ENCODE measurements at places on chromosomes 5 and 9.

DNA sequence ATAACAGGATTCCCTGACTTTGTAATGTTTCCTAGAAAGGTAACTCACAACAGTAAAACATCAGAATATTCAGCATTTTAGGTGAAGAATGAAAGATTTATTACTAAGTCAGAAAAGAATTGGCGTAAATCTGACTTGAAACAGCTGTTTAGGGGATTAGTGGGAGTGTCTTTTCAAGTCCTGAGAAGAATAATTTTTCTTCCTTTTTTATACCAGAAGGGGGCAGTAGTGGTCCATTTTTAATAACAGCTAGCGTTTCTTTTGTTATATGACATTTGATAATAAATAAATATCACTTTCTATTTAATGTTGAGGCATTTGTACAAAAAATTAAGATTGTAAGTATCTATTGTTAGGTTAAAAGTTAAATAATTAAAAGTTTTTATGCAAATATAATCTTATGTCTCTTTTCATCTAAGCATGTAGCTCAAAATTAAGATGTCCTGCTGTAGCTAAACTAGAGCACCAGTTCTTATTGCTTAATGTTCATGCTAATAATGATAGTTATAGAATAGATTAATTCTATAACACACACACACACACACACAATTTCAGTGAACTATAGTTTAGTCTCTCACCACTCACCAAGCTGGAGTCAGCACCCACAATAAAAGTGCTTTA is 258.7 kb upstream of the ARRDC3 start:
- peak; percentile 57 for DNase-seq

GRCh38 chr9:114285166-114285867 is 37.6 kb upstream of the ORM1 start:
- no peak for DNase-seq

DNA sequence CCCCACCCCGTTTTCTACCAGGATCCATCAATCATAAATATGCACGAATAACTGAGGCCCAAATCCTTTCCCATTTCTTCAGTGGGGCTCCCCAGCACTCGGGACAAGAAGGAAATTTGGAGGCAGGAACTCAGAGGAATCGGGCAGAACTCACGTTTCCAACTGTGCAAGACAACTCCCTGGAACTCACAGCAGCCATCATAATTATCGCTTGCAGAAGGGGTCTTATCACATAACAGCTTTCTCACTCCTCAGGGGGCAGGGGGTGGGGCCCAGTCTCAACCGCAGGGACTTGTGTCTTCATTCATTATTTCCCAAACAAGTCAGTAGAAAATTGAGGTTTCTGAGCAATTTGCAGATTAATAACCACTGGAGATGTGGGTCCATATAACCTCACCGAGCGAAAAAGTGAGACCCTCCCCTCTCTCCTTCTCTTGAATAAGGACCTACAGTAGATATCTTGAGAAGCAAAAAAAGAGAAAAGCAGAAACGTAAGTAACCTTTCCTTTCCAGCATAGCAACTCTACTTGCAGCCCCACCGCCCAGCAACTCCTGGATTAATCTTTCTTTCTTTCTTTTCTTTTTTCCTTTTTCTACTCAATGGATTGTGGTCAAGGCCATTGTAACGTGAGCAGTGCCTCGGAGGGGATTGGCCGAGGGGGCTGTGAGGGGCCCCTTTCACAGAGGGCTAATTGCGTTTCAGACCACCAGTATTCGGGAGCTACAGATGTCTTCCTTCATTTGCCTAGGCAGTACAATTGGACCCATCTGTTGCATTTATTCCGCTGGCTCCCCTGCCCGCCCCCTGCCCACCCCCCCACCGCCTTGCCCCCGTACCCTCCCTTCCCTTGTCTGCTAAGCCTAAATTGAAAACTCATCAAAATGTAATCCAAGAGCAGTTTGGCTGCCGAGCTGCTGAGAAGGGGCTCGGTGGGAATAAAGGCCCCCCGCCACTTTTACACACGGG is 24.7 kb upstream of the TIFAB start:
- peak; percentile 92 for DNase-seq

GRCh38 chr5:132261881-132262845 is 4.7 kb downstream of the PDLIM4 start:
- no peak for DNase-seq

GRCh38 chr5:121899346-121899745 is 47.7 kb downstream of the FTMT start:
- DNase-seq: no peak

DNA sequence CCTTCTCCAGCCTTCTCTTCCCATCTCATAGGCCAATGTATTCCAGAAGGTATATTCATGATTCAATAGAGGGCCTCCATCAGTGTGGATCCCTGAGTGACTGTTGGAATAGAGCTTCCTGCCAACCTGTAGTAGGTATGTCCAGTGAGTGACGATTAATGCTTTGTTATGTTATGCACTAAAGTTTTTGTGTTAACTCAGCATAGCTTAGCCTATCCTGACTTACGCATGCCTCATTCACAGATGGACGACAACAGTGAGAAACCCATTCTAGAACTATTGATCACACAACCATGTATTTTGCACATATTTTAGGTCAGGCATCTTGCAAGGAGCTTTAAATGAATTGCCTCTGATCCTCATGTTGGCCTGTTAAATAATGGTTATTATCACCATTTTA is 225.5 kb upstream of the TRIM32 start:
- no peak for DNase-seq

GRCh38 chr5:58491216-58491892 is at the start of gene GAPT:
Gene GAPT (plus strand): TSS chr5:58491435. CDS start chr5:58494537, 3,102 bp downstream.
- DNase-seq: peak; percentile 46

DNA sequence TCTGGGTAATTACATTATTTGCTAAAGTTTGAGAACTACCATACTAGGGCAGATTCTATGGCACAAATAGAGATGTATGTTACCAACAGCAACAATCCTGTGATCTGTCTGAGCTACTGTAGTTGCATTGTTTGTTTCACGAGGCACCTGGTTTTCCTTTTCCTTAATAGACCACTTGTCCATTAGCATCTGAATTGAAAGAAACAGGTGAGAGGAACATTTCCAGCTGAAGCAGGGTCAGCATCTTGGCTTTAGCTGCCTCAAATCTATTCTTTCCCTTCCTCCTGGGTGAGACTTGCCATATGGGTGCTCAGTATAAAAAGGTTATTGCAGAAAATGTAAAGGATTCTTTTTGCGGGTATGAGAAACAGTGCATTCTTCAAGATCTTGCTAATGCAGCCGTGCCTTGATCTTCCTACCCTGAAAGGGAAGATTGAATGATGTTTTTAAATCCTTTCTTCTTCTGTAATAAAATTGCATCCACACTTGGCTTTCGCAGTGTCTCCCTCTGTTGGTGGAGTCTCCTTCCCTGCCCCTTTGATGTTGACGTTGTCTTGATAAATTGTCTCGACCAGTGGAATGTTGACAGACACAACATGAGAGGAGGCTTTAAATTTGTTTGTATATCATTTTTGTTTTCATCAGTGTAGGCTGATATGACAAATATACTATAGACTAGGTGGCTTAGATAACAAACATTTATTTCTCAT is 118.0 kb upstream of the BRINP1 start:
- no peak for DNase-seq

- DNase-seq: no peak
Observed at GRCh38 chr5:66843065-66843464, 246.9 kb downstream of the MAST4 start.

GRCh38 chr9:92033991-92034390 is 81.2 kb downstream of the SPTLC1 start:
- DNase-seq: no peak

DNA sequence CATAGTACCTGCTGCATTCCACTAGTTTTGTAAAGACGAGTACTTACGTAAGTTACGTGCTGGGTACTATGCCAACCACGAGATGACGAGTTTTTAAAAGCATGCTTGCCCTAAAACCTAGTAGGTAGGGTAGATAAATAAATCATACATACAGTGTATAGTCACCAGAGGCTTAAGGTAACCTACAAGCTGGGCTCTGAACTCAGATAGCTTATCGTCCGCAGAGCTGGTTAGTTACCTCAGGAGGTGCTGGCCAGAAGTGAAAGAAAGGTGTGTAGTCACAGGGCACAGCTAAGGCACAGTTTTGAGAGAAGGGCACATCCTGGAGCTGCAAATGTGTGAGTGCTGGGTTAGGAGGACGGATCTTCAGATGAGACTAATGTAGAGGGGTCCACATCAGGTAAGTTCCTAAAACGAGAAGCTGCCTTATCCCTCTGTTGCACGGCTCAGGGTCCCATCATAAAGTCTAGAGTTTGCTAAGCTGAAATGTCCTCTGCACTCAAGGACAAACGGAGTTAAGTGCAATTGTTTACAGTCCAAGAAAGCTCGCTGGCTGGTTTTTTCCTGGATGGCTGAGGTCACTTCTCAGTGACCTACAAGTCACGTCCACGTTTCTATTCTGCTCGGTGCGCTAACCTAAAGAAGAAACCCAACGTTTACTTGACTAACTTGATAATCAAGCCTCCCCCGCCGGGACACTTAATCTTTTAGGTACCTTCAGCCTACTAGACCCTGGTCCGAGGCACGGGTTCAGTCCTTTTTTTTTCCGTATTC is 1.1 kb upstream of the SNX24 start:
- peak; percentile 32 for DNase-seq

DNA sequence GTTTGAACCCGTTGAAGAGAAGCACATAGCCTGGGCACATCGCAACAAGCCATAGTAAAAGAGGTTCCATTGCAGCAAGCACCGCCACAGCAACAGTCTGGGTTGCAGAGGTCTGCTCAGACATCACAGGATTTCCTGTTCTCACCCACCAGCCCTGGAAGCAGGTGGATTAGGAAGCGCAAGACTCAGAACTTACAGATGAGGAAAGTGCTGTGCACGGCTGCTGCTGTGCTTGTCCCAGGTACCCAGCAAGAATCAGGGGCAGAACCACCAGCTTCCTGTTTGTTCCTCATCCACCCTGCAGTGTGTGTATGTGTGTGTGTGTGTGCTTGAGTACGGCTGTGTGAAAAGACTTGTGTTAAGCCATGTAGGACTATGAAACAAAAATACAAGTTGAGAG is 124.7 kb upstream of the IRX2 start:
- no peak for DNase-seq

GRCh38 chr5:14399054-14399692 is 182.4 kb upstream of the OTULINL start:
- peak; percentile 79 for DNase-seq

DNA sequence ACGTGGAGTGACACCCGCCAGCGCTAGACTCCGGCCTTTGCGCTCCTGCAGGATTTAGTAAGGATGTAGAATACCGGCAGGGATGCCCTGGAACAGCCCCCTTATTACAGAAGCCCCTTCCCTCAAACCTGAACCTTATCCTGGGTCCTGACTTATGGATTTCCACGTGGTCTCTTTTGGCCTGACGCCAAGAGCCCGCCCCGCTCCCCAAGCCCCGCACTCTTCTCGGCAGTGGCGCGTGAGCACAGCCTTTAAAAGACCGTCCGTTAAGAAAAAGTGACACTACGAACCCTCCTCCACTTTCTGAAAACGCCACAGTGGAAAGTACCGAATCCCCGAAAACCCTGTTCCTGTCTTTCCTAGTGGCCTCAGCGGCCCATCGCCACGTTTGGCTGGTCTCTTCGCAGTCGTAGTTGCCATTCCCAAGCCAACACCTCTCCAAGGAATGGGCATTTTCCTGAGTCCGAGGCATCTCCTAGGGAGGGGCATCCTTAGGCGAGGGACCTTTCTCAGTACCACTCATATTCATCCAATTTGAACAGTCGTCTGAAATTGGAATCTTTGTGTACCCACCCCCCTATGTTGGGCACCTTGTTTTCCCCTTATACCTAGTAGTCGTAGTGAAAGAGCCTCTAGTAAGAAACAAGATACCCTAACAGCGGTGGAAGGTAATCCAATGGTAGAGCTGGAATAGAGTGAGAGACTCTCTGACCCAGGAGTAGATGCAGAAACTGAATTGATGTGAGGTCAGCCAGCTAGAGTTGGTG is 732 bp upstream of the MCIDAS start:
- no peak for DNase-seq

- no peak for DNase-seq
Observed at GRCh38 chr5:40376566-40376965, 303.1 kb upstream of the PTGER4 start.

DNA sequence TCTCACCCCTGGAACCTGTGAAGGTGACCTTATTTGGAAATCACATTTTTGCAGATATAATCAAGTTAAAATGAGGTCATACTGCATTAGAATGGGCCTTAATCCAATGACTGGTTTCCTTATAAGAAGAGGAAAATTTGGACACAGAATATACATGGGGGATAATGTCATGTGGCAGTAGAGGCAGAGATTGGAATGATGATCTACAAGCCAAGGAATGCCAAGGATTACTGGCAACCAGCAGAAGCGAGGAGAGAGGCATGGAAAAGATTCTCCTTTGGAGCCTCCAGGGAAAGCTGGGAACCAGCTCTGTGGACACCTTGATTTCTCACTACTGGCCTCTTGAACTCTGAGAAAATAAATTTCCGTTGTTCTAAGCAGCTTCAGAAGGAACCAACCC is 20.2 kb upstream of the CEP78 start:
- no peak for DNase-seq

- no peak for DNase-seq
Observed at GRCh38 chr5:59826996-59827395, 66.5 kb downstream of the PDE4D start.
